ENCODE measurements at places on chromosomes 5 and 9. TPM values are rescaled to one million over a fixed set of nuclear protein-coding genes. Genes with fewer than 3 reads are reported as not detected.

Gene AGXT2
- total RNA-seq: not detected

Gene CDC20B
- not detected for total RNA-seq

Gene MEGF10
- total RNA-seq: not detected

Gene RCL1
- 39.1 TPM for total RNA-seq

Gene PLCXD3
- total RNA-seq: not detected

Gene C1QTNF2
- not detected for total RNA-seq

Gene FGD3
- total RNA-seq: 56.5 TPM

Gene LURAP1L
- not detected for total RNA-seq

Gene SPRY4
- 1.4 TPM for total RNA-seq

Gene C9orf72
- total RNA-seq: 5.5 TPM

Gene SOHLH1
- total RNA-seq: not detected

Gene FRMPD1
- total RNA-seq: not detected

Gene FABP6
- not detected for total RNA-seq

Gene ADGRD2
- not detected for total RNA-seq

Gene CER1
- total RNA-seq: not detected

Gene OLFM1
- total RNA-seq: not detected

Gene GPR21
- total RNA-seq: 0.35 TPM

Gene PCDHAC2
- total RNA-seq: not detected

Gene NDUFS6
- total RNA-seq: 43.4 TPM

Gene TMEFF1
- 0.38 TPM for total RNA-seq

Gene TUSC1
- total RNA-seq: not detected

Gene PGM5
- not detected for total RNA-seq

Gene IL13
- 69.0 TPM for total RNA-seq

Gene C9
- total RNA-seq: not detected

Gene GDA
- total RNA-seq: not detected

Gene SHOC1
- total RNA-seq: not detected

Gene ADAMTS12
- total RNA-seq: not detected

Gene TSSK1B
- total RNA-seq: not detected

Gene BTNL3
- total RNA-seq: not detected

Gene TNC
- 1.2 TPM for total RNA-seq

Gene SLC45A2
- total RNA-seq: not detected

Gene RAD17
- total RNA-seq: 28.4 TPM

Gene SPINK1
- not detected for total RNA-seq

Gene SPATA31C1
- not detected for total RNA-seq

Gene PCA3
- not detected for total RNA-seq

Gene GARIN3
- total RNA-seq: 0.50 TPM

Gene MEIKIN
- total RNA-seq: not detected

Gene PIP5KL1
- total RNA-seq: 1.4 TPM

Gene HMMR
- 43.8 TPM for total RNA-seq

Gene LOX
- not detected for total RNA-seq

Gene FOXD4L6
- not detected for total RNA-seq

Gene NR5A1
- not detected for total RNA-seq

Gene AK6
- 108 TPM for total RNA-seq

Gene TNFSF15
- total RNA-seq: 0.15 TPM

Gene NELFB
- 72.0 TPM for total RNA-seq

Gene PTGS1
- total RNA-seq: 0.44 TPM

Gene WDR31
- 1.3 TPM for total RNA-seq

Gene ZNF782
- 4.2 TPM for total RNA-seq

Gene DMGDH
- total RNA-seq: not detected

Gene PTPRD
- 0.02 TPM for total RNA-seq

Gene MCIDAS
- total RNA-seq: not detected

Gene GPR151
- not detected for total RNA-seq

Gene NPR3
- total RNA-seq: not detected

Gene GABRA1
- not detected for total RNA-seq

Gene ADRA1B
- total RNA-seq: not detected

Gene RPL12
- 1,457 TPM for total RNA-seq

Gene PRDM9
- total RNA-seq: not detected
